ENCODE measurements at places on chromosomes 7 and 10.

DNA sequence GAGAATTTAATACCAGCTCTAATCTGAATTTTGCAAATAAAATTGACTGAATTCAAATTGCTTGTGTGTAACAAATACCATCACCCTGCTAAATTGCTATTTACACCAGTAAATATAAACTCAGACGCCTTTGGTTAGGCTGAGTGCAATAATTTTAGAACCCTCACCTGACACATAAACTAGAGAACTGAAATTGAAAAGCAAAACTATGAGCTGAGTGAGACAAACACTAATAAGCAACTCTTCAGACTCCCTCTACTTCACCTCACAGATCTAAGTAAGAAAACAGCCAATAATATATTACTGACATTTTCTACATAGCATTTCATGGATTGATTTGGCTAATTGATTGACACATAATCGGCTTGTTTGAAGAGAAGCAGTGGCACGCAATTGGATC, 621.2 kb downstream of the REEP3 start:
- no peak for DNase-seq

DNA sequence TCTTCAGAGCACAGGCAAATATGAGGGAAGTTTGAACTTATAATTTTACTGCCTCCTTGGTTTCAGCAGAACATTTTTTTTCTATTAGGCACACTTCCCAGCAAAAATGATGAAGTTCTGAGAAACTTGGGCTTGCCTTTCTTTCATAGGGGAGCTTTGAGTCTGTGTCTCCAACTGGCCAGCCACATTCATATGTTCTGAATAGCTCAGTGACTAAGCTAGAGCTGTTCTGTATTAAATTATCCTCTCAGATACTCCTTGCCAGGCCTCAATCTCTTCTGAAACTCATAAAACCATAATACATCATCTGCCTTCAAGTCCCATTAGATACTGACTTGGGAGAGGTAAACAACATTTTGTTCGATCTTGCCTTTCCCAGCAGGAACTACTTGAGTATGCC, 476.5 kb downstream of the GPAM start:
- DNase-seq: no peak

- no peak for DNase-seq
These were observed 163.2 kb upstream of the PRR15 start for GRCh38 chr7:29400437-29400836.

GRCh38 chr7:31432836-31433340, 81.0 kb upstream of the ITPRID1 start:
- no peak for DNase-seq

DNA sequence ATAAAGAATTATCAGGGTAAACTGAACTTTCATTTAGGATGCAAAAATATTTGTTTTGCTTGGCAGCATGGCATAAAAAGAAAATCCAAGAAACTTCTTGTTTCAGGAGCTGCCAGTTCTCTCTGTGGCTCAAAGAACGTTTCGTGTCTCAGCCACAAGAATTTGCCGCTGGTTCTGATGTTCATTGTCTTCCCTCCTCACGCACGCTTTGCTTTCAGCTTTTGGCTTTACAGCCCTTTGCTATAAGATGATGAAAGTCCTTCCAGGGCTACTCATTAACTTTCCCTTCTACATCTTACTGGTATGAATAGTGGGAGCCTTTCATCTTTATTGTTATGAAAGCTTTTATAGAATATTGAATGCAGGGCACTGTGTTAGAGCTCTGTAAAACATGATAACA, 124.7 kb downstream of the BICC1 start:
- DNase-seq: no peak

- DNase-seq: no peak
These were observed 123.0 kb downstream of the CXCL12 start for GRCh38 chr10:44261710-44262455.

GRCh38 chr7:102045681-102046372, 228.4 kb downstream of the CUX1 start:
- no peak for DNase-seq

- DNase-seq: no peak
These were observed 793.9 kb downstream of the SORCS3 start for GRCh38 chr10:105434970-105435369.

- no peak for DNase-seq
These were observed 32.2 kb downstream of the AP5Z1 start for GRCh38 chr7:4807598-4808016.

GRCh38 chr7:35681231-35682029, 13.5 kb downstream of the HERPUD2 start:
- no peak for DNase-seq

DNA sequence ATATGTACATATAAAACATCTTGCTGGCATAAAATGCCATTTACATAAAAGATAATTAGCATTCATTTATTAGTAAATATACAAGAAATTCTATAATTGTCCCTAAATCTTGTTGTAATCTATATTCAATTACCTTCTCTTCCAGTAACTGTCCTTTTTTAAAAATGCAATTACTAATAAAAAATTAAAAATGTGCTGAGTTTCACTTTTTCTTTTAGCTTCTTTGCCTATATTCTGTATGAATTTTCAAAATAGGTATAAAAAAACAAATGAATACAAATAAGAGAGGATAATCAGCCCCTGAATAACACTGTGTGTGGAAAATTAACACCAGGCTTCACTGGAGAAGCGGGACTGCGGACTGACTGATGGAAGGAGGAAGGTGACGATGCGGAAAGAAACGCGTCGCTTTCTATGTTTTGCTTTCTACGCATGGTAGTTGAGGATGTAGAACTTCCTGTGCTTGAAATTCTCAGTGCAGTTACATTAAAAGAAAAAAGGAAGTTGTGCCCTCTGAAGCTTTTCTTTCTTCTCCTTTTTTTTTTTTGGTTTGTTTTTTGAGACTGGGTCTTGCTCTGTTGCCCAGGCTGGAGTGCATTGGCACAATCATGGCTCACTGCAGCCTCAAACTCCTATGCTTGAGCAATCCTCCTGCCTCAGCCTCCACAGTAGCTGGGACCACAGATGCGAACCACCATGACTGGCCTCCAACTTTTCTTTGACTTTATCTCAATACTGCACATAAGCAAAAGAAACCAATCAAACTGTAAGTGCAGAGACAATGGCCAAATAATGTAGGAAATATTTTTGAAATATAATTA, 7.4 kb upstream of the ZMYND11 start:
- no peak for DNase-seq

DNA sequence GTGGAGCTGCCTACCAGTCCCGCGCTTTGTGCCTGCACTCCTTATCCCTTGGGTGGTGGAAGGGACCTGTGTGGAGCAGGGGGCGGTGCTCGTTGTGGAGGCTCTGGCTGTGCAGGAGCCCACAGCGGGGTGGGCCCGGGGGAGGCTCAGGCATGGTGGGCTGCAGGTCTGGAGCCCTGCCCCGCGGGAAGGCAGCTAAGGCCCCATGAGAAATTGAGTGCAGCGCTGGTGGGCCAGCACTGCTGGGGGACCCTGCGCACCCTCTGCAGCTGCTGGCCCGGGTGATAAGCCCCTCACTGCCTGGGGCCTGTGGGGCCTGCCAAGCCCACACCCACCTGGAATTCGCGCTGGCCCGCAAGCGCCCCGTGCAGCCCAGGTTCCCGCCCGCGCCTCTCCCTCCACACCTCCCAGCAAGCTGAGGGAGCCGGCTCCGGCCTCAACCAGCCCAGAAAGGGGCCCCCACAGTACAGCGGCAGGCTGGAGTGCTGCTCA, 859.6 kb upstream of the KCND2 start:
- no peak for DNase-seq

- no peak for DNase-seq
These were observed 57.9 kb downstream of the MGMT start for GRCh38 chr10:129524936-129525335.

GRCh38 chr7:41886262-41886900, 183.5 kb upstream of the INHBA start:
- DNase-seq: no peak
